Esophagus squamous epithelium (tissue), 5 donors: ENCODE measurements at places on chromosomes 16 and 17.

- DNase-seq = no peak
Measured at GRCh38 chr17:6558932-6559752, 2.8 kb upstream of the PITPNM3 start.

- no peak for DNase-seq
Measured at GRCh38 chr17:16980813-16981731, 9.2 kb upstream of the TNFRSF13B start.

DNA sequence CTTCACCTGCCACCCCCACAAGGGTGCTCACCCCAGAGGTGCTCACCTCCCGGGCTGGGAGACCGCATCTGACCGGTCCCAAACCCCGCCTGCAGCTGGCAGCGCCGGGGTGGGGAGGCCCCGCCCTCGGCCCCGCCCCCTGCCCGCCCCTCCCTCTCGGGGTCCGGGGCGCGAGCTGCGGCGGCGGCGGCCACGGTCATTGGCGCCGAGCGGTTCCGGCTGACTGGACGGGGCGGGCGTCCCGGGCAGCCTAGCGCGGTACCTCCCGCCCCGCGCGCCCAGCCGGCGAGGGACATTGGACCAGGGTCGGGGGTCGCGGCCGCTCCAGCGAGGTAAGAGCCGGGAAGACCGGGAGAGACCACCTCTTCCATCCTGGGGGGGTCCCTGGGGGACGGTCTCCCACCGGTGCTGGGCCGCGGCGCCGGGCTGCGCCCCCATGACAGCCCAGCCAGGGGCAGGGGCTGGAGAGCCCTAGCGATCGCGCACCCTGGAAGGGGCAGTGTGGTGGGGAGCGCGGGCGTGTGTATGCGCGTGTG, at the start of gene CACNG5:
Gene CACNG5, plus strand, starts transcription at position 199 of the 536 bp plus-strand sequence. CDS start 42,216 bp downstream, outside the sequence.
- no peak for DNase-seq

GRCh38 chr17:50537721-50538548, 5.4 kb downstream of the EPN3 start:
- DNase-seq = no peak

- no peak for DNase-seq
Measured at GRCh38 chr16:81457326-81458133, 12.9 kb downstream of the CMIP start.

- DNase-seq = no peak
Measured at GRCh38 chr17:1177016-1177700, 2.6 kb downstream of the ABR start.
